Stimulated activated CD4-positive, alpha-beta T cell treated with anti-CD3 and anti-CD28 coated beads, Interleukin-12 subunit alpha, Interleukin-12 subunit beta, amount 100 ng/mL, for 24 hours (primary cell): ENCODE measurements at places on chromosomes 12 and 14.
A peak's percentile ranks its signal among the peaks of the same experiment; 100 is the strongest.

DNA sequence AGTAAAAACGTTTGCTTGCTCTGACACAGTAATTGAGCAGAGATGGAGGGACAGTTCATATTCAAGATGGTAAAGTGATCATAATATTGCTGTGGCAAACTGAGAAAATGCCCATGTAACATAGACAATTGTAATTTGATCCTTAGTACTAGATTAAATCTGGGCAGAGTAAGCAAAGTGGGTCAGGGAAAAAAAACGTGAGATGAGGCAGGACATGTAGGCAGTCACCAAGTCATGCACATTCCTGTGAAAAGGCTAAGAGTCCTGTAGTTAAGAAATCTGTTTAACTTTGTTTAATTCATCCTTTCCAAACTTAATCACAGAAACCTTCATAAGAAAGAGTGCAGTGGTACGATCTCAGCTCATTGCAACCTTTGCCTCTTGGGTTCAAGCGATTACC lies 16.1 kb downstream of the BTBD7 start:
- DNase-seq = no peak

DNA sequence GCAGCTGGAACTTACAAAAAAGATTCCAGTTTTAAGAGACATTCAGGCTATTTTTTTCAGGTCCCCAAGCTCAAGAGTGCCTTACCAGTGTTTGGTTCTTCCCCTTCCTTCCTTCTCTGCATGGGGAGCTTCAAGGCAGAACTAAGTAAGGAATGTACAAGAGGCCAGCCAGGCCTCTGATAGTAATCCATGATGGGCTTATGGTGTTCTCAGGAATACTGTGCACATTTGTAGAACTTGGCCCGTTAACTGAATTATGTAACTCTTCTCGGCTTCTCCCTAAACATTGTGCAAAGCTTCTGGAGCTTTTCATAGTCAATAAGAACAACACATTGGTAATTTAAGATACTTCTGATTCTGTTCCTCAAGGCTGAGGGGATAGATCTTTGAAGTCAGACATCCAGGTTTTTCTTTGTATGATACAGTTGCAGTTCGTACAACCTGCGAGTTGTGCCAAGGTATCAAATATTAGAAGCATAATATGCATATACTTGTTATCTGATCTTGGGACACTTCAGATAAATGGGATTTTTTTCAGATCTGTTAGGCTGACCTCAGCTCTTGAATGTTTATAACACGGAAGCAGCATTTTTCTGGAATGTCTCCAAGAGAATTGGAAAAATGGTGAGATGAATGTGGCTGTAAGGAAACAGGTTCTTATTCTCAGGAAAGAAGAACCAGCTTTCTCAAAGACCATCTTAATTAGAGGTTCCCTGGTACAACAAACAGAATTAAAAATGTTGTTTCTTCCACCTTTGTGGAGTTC lies 148.6 kb downstream of the ANO4 start:
- no peak for DNase-seq

DNA sequence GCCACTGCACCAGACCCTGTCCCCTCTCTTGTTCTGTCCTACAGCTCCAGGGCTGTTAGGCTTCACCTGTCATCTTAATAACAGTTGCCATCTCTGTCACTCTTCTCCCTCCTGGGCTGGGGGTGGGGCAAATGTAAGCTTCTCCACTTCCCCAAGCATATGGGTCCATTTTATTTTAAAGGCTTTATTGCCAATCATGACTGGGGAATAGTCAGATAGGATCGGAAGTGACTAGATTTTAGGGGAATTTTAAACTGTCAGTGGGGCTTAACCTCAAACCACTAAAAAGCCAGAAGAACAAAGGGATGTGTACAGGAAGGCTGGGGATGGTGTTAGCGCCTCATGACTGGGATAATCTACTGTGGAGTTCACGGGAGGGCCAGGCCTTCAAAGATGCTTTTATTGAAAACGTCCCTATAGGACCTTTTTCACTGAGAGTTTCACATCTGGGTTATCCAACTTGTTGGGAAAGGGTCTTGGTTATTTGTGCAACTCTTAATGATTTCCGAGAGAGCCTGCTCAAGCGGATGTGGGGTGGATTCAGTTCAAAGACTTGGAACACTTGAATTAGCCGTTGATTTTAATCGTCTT lies 41.6 kb downstream of the CHST11 start:
- DNase-seq = peak; percentile 23

DNA sequence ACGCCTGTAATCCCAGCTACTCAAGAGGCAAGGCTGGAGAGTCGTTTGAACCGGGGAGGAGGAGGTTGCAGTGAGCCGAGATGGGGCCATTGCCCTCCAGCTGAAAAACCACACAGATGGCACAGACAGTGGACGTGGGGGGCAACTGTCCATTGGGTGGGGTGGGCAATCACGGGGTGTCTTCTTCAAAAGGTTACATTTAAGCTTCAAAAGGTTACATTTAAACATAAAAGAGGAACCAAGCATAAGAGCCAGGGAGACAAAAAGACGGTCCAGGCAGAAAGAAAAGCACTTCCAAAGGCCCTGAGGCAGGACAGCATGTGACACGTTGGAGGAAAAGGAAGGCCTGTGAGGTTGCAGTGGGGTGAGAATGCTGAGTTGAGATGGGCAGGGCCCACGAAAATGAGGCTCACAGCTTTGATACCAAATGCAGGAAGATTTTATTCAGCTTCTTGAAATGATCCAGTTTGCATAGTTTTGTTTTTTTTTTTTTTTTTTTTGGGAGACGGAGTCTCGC lies 10.7 kb downstream of the SCARB1 start:
- DNase-seq = no peak

- DNase-seq = no peak
These were observed 572.6 kb upstream of the MDGA2 start for GRCh38 chr14:48247977-48248376.

DNA sequence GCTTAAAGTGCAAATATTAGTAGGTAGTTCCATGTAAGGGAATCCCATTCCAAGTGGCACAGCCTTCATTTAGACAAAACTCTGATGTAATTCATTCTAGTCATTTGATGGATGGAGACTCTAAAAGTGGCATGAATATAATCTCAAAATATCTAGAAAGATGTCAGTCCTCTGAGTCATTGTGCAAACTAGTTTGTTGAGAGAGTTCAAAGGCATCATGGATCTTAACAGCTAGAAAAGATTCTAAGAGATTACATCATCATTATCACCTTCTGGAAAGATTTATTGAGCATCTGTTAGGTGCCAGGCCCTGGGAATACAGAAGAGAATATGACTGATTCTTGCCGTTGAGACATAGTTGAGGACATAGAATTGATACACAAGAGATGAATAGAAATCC lies 30.7 kb downstream of the CRADD start:
- no peak for DNase-seq

DNA sequence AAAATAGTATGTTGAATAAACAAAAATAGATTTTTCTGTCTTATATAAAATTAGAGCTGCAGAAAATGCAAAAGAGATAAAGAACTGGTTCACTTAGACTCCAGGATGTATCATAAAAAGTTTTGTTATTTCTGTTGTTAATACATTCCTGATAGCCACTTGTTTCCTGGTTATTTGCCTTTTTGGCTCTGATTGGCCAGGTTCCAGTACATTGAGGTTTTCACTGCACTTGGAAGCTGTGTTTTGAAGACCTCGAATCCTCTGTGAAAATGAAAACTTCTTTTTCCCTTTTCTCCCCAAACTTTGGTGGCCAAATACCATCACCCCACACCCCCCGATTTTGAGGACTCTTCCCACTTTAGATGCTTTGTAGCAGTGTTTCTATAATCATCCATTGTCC lies 525.3 kb downstream of the MED13L start:
- DNase-seq = no peak

DNA sequence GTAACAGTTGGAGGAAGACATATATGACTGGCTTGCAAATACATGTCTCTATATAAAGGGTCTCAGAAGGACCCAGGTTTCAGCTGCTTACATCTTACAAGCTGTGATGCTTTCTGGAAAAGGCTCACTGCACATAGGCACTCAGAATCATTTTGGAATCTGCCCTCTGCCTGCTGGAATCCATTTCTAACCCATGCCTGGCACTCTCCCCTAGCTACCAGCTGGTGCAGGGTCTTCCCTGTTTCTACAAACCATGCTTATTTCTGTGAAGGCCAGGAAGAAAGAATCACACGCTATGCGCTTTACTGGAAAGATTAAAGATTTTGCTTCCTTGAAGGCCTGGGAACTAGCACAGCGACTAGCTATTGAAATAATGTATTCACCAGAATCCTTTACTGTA lies 151.3 kb downstream of the DICER1 start:
- DNase-seq = no peak

- DNase-seq = no peak
These were observed 96.7 kb downstream of the CCER1 start for GRCh38 chr12:90858252-90858651.

DNA sequence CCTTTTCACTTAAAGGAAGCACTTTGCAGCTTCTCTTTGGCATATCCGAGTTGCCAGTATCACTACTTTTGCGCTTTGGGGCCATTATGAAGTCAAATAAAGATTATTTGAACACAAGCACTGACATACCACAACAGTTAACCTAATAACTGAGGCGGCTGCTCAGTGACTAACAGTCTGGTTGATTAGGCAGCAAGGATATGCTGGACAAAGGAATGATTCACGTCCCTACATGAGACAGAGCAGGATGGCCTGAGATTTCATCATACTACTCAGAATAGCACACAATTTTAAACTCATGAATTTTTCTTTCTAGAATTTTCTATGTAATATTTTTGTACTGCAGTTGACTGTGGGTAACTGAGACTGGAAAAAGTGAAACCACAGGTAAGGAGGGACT lies 56.9 kb upstream of the E2F7 start:
- DNase-seq = no peak

GRCh38 chr14:76771437-76771980 lies 10.2 kb downstream of the VASH1 start:
- no peak for DNase-seq

- no peak for DNase-seq
These were observed 120.5 kb downstream of the PHETA1 start for GRCh38 chr12:111248236-111249017.

DNA sequence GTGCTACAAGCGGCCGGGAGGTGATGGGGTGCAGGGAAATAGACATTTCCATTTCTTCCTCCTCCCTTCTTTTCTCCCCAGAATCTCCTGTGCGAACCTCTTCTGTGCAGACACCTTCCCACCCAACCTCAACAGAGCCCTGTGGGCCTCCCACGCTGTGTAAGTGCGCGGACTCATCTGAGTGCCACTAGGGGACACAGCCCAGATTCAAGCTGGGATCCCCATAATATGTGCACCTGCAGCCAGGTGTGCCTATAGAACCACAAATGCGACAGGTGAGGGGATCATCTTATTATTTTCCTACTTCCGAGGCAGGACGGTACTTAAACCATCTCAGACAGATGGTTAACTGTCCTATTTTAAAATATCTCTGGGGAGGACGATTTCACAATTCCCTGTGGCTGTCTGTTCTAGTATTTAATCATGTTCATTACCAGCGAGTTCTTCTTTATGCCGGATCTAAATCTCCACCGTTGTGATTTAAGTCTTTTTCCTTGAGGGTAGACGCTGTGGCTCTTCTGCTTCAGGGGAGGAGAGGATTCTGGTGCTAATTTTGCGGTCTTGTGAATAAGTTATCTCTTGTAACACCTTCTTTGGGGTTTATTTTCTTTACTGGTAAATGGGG lies 17.2 kb upstream of the CACNA1C start:
- DNase-seq = no peak

- DNase-seq = no peak
These were observed 33.0 kb downstream of the ARL6IP4 start for GRCh38 chr12:123013185-123014095.

GRCh38 chr12:53174881-53175491 lies 5.5 kb upstream of the ZNF740 start:
- no peak for DNase-seq

DNA sequence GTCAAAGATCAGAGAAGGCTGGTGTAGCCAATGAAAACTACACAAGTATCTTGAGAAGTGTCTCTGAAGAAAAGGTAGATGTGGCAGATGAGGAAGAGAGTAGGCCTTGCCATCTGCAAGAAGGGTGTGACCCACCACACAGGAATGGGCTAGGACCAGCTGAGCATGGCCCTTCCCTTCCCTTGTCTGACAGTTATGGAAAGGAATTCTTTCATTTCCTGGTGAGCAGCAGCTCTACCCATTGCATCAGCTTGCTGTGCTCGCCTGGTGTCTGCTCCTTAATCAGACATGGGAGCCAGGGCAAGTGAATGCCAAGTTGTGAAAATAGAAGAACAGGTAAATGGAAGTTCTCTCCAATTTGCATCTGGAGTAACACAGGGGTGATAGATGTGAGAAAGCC lies 145.2 kb upstream of the KRR1 start:
- no peak for DNase-seq

GRCh38 chr12:97316321-97316720 lies 146.3 kb upstream of the RMST start:
- no peak for DNase-seq

DNA sequence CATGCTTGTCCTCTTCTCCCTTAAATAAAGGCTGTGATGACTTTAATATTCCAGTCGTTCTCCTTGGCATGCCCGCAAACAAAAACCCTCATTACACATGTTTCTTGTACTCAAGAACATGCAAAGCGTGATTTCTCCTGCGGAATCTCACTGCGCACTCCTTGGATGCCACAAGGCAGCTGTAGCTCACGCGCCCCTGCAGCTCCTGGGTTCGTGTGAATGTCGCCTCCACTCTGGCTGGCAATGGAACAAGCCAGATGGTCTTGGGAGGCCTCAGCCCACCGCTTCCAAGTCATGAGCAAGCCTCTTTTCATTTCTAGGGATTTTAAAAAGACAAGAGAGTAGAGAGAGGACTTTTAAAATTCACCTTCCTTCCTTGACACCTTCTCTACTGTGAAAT lies 403.8 kb downstream of the PCNX1 start:
- no peak for DNase-seq

DNA sequence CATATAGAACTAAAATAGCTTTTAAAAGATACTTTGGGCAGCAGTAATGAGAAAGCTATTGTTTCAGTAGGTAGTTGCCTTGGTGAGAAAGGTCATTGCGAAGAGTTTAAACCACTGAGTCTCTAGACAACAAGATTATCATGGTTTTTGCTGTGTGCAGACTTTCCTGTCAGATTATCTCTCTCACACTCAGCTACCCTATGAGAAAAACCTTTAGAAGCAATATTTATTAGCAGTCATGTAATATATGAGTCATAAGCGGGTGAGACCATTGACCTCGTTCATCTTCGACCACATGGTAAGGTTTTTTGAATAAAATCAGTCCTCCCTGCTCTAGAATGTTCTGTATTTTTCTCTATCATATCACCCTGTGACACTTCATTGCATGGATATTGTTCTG lies 59.9 kb downstream of the GPR65 start:
- no peak for DNase-seq

DNA sequence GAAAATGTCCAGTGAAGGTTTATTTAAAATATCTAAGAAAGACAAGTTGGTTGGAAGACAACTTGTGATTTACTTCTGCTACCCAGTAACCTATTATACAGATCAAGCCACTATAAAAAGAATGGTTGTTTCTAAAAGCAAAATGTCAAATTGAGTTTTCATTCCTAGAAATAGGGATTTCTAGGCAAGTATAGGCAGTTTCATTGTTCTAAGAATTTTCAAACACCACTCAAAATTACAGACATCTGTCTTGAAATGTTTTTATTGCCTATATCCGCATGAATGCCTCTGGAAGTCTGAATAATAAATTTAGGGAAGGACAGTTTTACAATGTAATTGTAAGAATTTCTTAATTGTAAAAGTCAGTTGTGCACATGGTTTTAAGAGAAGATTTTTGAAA lies 8.6 kb downstream of the YEATS4 start:
- DNase-seq = no peak

GRCh38 chr12:22480016-22480415 lies 64.3 kb downstream of the C2CD5 start:
- no peak for DNase-seq
